Sciatic nerve (tissue), 2 donors: ENCODE measurements at places on chromosomes 4 and X. TPM values are rescaled to one million over a fixed set of nuclear protein-coding genes. Genes with fewer than 3 reads are reported as not detected.

SPARCL1 gene
- 441 TPM for total RNA-seq

AWAT2 gene
- total RNA-seq = not detected

MAGEA11 gene
- total RNA-seq = not detected

ERVMER34-1 gene
- total RNA-seq = 0.27 TPM

DNA sequence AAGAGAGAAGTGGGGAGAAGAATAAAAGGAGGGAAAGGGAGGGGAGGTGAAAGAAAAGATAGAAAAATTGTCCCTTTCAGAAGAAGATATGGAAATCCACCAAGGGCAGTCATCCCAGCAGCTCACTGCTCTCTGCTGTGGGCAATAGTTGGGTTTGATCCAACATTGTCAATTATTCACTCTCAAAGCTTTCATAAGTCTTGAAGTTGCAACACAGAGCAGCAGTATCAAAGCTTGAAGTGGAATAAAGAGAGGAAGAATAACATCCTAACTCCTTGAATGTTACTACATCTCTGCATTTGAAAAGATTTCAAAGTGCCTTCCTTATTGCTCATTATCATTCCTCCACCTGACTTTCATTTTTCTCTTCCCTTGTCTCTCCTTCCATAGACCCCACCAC, 62.3 kb upstream of the HHIP start:
- no peak for DNase-seq

DNA sequence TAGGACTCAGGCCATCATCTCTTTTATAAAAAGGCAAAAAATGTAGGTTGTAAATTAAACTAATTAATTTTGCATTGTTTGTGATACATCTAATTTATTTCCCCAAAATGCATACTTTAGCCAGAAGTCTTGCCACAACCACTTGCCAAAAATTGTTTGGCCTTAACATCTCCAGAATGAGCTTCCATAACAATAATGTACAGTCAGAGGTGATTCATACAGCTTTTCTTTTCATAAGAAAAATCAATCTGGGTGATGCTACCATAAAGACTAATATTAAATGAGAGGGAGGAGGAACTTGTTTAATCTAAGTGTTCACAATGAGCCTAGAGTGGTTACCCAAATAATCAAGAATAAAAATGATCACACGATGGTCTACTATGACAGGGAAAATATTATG, 59.3 kb downstream of the AMMECR1 start:
- DNase-seq = no peak

- DNase-seq = no peak
Measured at GRCh38 chr4:161530710-161531109, 633.1 kb downstream of the FSTL5 start.

DNA sequence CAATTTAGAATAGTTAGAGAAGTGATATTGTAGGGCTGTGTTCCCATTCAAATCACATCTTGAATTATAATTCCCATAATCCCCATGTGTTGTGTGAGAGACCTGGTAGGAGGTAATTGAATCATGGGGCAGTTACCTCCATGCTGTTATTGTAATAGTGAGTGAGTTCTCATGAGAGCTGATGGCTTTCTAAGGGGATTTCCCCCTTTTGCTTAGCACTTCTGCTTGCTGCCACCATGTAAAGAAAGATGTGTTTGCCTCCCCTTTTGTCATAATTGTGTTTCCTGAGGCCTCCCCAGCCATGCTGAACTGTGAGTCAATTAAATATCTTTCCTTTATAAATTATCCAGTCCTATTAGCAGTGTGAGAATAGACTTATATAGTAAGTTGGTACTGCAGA, 53.2 kb downstream of the LPAR4 start:
- no peak for DNase-seq
